Activated CD8-positive, alpha-beta memory T cell treated with anti-CD3 and anti-CD28 coated beads for 1 hour (primary cell): ENCODE measurements at places on chromosomes 1 and 21.

DNA sequence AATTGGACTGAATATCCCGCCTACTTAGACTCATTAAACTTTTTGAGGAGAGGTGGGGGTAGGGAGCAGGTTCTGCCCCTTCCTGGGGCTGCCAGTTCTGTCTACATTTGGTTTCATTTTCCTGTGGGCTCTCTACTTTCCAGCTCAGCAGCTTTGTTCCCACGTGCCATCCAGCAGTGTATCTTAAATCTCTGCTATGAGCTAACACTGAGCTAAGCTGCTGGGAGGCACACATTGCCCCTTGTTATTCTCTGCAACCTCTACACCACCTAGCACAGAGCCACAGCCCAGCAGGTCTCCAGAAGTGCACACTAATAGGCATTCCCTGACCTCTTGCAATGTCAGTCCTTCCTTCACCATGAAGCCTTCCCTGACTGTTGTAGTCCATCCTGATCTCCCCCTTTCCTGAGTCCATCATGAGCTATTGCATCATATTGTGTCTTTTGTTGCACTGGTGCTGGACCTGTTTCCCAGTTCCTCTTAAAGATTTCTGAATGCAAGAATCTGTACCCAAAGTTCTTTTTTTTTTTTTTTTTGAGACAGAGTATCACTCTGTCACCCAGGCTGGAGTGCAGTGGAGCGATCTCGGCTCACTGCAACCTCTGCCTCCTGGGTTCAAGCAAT, 28.7 kb upstream of the NRDC start:
- no peak for DNase-seq

GRCh38 chr1:16117369-16117768, 38.5 kb downstream of the EPHA2 start:
- no peak for DNase-seq

DNA sequence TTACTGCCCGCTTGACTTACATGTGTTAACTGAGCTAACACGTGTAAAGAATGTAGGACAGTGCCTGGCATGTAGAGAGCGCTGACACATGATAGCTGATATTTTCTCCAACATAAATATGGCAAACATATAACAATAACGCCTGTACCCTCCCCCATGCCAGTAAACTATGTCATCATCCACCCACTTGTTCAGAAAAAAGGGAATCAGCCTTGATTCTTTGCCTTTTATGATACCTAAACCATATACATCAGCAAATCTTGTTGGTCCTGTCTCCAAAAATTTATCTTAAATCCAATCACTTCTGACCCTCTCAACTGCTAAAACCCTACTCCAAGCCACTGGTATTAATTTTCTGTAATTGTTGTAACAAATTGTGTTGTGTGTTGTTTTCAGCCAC, 1.1 kb upstream of the ZNF692 start:
- no peak for DNase-seq

GRCh38 chr21:29144736-29145353, 14.4 kb downstream of the MAP3K7CL start:
- no peak for DNase-seq

- DNase-seq, result no peak
Measured at GRCh38 chr1:89605692-89606091, 27.2 kb upstream of the LRRC8C start.

- DNase-seq, result no peak
Measured at GRCh38 chr1:240169188-240169587, 77.5 kb downstream of the FMN2 start.

DNA sequence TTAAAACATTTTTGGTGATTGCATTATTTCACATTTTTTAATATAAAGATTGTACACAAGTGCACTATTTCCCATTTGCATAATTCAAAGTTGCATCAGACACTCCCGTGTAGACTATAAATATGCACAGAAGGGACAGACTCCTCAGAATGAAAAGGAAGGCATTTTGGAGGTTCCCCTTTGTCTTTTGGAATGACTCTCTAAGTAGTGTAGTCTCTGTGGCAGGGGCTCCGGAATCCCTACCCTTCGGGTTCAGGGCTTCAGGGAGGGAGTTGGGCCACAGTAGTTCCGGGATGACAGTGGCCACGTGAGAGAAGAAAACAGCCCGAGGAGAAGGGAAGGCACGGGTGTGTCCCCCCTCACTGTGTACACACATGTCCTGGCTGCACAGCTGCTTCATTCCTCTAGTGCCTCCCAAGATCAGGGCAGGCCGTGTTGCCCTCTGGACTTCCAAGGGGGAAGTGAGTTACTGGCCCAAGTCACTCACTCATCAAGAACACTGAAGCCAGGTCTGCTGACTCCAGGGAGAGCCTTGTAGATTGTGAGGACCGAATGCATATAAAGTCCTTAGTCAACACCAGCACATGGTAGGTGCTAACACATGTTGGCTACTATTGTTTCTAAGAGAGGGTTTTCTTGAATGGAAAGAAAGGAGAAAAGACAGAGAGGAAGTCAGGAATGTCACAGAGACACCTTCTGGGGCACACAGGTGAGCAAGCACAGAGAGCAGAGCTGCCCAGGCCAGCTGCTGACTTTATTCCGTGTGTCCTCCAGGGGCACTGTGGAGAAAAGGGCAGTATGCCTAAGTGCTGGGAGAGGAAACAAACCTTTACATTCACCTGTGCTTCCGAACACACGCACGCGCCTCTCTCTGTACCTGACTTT, 39.8 kb downstream of the LHX4 start:
- no peak for DNase-seq

GRCh38 chr1:226476648-226477319, 68.9 kb upstream of the PARP1 start:
- DNase-seq, result no peak

DNA sequence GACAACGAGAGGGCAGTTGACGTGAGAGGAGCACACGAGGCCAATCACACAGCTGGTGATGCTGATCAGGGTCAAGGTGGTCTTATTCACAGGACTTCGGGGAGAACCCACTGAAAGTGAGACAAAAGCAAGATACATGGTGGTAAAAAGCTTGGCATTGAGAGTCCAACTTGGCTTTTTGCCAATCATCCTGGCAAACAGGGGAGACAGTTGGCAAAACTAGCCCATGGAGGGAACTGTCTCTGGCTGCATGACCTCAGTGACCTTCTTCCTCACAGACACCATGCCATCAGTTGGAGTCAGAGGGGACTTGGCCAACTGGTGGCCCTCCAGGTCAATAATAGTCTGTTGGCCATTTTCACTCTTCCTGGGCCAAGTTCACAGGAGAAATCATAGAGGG, 139.9 kb downstream of the ASTN1 start:
- DNase-seq, result no peak

DNA sequence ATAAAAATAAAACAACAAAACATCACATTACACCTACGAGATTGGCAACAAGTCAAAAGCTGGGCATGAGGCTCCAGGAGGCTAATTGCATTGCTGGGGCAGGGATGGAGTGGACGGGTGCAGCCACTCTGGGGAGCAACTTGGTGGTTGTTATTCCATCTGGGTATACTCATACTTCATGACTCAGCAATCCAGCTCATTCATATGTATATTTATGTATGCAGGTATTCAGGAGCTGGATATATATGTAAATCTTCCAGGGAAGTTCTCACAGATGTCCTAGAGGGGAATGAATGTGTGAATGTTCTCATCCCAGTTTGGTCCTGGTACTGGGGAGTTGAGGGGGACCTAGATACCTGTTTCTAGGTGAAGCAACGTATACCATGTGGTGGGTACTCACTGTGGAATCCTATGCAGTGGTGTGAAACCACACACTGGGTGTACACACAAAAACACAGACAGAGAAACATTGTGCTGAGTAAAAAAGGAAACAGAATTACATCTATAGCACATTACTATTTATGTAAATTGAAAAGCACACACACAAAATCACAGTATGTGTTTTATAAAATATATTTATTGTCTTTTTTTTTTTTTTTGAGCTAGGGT, 79.7 kb upstream of the RAB4A start:
- DNase-seq, result no peak

DNA sequence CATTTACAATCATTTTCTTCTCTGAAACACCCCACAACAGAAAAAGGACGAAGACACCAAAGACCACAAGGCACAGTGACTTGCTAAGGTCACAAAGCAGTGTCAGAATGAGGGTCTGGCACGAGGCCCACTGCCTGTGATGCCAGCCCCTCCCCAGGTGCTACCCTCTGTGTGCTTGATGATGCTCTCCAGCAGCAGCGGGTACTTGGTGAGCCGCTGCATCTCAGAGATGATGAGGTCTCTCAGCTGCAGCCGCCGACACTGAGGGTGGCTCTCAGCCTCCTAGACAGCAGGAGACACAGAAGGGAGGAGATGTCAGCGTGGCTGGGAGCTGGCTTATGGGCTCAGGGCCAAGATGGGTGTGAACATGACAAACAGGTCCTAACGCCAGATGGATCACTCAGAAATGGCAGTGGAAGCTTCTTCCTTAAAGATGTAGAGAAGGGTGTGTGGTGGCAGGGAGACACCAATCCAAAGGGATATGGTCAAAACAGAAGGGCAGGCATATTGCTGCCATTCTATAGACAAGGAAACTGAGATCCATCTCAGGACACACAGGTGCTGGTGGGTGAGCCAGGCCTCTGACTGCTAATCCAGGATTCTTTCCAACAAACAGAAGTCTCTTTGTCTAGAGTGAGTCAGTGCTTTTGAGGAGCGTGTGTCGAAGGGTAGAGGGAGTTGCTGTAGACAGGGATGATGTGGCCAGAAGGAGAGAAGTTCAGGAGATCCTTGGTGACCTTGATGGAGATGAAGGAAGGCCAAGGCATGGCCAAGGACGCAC, 25.6 kb downstream of the LRRC71 start:
- DNase-seq, result no peak

DNA sequence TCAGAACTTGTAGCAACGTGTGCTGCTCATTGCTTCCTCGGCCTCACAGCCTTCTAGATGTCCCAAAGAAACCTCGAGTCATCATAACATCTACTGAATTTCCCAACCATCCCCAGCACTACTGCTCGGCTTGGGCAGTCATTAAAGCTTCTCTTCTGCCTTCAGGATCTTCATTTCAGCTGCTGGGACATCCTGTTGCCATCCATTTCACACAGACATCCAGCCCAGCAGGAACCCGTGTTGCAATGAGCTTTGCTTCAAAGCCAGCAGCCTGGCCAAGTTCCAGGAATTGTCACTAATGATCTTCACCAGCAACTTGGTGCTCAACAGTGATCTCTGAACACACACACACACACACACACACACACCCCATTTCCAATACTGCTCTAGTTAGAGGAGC, 18.5 kb downstream of the WLS start:
- no peak for DNase-seq

DNA sequence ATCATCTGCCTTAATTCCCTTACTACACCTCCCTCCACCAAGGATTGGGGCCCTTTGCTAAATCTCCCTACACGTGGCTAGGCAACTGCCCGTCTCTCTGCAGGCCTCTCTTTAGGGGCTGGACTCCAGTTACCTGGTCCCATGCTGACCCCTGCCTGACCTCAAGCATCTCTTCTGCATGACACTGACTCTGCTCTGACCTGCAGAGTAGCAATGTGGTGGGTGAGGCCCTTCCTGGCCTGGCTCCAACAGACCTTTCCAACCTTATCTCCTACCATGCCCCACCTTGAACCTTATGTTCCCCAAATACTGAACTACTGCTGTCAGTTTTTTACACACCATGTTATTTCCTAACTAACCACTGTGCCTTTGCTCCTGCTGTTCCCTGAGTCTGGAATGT, 45.9 kb upstream of the EPS15 start:
- DNase-seq, result no peak

DNA sequence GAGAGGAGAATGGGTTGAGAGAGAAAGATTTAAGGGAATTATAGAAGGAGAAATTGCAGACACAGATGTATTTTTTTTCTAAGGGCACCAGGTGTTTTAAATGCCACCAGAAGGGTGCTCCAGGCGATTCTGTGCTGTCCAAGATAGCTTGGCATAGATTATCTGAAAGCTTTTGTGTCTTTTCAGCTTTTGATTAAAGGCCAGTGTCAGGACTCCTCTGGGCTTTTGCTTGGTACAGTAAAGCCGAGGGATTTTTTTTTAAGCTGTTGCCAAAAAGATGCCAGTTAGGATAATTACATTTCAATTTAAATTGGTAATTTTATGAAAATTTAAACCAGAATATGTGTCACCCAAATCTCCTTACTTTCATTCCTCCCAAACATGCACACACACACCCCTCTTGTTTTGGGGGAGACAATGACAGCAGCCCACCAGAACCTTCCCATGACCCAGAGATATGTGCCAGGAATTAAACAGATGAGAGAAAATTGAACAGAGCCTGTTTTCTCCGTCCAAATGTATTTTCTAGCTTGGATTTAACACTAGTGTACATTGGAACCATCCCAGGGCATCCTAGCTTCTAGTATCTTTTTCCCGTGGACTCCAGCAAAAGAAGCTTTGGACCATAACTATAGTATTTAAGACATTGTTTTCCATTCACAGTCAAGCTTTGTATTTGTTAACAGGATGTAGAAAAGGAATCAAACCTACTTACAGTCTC, 670.7 kb upstream of the CXADR start:
- DNase-seq, result no peak

DNA sequence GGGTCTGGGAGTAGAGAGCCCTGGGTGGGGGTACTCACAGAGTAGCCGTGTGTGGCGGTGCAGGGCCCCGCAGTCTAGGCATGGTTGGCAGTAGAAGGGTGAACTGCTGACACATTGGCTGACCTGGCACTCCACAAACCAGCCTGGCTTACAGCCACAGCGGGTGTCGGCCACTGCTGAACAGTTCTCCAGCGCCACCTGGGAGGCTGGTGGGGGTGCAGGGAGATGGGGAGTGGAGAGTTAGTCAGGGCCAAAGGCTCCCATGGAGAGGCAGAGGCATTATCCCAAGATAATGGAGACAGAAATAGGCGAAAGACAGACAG, 1.5 kb downstream of the TNFRSF25 start:
- DNase-seq, result no peak

DNA sequence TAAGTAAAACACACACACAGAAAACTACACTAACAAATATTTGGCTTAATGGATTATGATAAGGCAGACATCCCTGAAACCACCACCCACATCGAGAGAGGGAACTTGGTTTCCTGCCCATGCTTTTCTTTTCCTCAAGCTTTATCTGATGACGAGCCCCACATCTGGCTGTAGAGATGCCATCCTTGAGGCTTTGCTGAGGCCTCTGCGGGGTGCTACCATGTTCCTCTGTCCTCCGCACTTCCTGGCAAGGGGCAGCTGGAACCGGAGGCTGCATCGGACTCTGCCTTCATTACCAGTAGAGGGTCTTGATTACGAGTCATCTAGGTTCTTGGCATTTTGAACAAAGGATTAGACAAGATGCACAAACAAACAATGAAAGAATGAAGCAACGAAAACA, 21.7 kb upstream of the C1orf174 start:
- no peak for DNase-seq

DNA sequence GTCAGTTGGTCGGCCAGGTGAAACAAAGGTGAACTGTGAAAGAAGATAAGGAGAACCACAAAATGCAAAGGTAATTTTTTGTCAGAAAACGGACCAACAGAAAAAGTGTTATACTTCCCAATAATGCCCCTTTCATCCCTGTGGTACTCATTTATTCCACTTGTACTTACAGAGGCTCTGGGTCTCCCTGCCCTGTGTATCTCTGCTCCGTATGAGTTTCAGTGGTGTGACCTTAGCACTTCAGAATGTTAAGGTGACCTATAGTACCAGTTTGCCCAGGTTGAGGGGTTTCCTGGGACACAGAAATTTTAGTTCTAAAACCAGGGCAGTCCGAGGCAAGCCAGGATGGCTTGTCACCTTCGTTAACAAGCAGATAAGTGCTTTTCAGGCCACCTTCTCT, 254.8 kb downstream of the OLFM3 start:
- DNase-seq, result no peak
